DMS79 (cell line): ENCODE measurements at places on chromosomes 16 and 17.

GRCh38 chr16:24984101-24984500, 31.1 kb downstream of the ARHGAP17 start:
- no peak for DNase-seq

DNA sequence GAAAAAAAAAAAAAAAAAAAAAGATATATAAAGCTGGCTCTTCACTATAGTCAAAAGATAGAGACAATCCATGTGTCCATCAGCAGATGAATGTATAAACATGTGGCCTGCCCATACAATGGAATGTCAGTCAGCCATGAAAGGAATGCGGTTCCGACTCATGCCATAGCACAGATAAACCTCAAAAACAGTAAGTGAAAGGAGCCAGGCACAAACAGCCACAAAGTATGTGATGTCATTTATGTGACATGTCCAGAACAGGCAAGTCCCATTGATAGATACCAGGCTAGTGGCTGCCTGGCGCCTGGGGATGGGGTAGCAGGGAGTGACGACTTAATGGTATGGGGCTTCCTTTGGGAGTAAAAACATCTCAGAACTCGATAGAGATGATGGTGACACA, 155.7 kb downstream of the CMIP start:
- DNase-seq: no peak

DNA sequence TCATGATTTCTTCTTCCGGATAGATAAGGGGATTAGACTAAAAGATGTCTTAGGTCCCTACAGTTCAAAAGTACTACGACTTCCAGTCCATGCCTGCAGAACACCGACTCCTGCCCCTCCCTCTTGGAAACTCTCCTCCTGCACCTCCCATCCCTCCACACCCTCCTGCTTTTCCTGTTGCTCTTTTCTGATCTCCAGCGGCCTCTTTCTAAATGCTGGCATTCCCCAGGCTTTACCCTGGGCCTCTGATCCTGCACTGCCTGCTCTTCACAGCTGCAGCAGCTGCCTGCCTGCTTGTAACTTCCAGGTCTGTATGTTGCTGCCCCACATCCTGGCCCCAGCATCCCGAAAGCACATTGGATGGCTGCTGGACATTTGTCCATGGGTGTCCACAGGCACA, 154.2 kb downstream of the KCNJ12 start:
- no peak for DNase-seq

- no peak for DNase-seq
These were observed 129.7 kb downstream of the KCNJ2 start for GRCh38 chr17:70298929-70299531.

GRCh38 chr16:77553130-77553529, 118.3 kb upstream of the ADAMTS18 start:
- DNase-seq: peak; percentile 39

- no peak for DNase-seq
These were observed 223.7 kb upstream of the AXIN2 start for GRCh38 chr17:65785109-65785508.

- DNase-seq: no peak
These were observed 47.4 kb upstream of the ATF7IP2 start for GRCh38 chr16:10338426-10338825.

DNA sequence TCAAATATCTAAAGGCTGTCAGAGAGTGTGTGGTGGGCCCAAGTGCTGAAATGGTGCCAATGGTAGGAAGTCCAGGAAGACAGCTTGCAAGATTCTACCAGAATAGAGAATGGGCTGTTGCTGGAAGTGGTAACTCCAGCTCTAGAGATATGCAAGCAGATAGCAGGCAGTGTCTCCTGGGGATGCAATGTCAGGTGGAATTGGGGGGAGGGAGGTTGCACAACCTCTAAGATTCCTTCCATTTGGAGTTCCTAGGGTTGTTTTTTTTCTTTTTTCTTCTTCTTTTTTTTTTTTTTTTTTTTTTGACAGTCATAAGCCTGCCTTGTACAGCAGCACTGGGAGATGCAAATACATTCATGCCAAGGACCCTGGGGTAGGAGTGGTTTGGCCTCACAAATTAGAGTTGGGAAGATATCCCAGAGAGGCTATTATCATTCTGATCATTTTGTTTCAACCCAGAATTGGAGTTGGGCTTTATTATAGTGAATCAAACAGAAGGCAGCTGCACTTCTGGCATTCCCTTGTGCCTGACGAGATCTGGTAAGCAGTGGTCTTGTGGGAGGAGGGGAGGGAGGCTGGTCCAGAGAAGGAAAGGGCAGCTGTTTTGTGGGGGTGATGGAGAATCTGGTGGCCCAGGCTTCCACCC, 51.1 kb downstream of the SLC6A2 start:
- DNase-seq: no peak

- peak; percentile 37 for DNase-seq
These were observed at the start of gene C17orf113 for GRCh38 chr17:42050393-42051012. Gene C17orf113 (minus strand): TSS chr17:42050601. CDS start chr17:42043376, 7,225 bp downstream.

- DNase-seq: no peak
These were observed 114.8 kb upstream of the C16orf82 start for GRCh38 chr16:26951950-26952349.

- DNase-seq: no peak
These were observed 23.4 kb upstream of the JPT2 start for GRCh38 chr16:1654505-1655268.
